ENCODE measurements at places on chromosomes 7 and 10.

GRCh38 chr10:14309593-14309992 lies 21.1 kb downstream of the FRMD4A start:
- no peak for DNase-seq

DNA sequence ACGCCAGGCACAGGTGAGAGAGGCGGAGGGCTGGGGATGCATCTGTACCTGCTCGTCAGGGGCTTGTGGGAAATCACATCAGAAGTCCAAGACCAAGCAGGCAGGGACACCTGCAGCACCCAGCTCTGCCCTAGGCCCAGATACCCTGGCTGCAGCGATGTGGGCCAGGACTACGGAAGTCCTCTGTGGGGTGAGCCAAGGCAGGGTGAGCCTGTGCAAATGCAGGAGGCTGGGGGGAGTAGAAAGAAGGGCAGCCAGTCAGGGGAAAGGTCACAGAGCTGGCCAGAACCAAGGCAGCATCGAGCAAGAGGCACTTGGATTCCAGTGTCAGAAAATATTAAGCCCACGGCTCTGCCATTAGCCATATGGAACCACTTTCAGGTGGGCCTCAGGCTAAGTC lies 85.2 kb downstream of the TNS3 start:
- DNase-seq = no peak

- DNase-seq = no peak
Observed at GRCh38 chr10:44889834-44890233, 21.3 kb upstream of the TMEM72 start.

DNA sequence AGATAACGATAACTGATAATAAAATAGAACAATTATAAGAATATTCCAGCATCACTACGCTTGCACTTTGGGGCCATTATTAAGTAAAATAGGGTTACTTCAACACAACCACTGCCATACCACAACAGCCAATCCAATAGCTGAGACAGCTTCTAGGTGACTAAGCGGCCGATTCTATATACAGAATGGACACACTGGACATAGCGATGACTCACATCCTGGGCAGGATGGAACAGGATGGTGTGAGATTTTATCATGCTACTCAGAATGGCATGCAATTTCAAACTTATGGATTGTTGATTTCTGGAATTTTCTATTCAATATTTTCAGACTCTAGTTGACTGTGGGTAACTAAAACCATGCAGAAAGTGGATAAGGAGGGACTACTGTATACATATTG lies 920.9 kb downstream of the LRMDA start:
- no peak for DNase-seq

DNA sequence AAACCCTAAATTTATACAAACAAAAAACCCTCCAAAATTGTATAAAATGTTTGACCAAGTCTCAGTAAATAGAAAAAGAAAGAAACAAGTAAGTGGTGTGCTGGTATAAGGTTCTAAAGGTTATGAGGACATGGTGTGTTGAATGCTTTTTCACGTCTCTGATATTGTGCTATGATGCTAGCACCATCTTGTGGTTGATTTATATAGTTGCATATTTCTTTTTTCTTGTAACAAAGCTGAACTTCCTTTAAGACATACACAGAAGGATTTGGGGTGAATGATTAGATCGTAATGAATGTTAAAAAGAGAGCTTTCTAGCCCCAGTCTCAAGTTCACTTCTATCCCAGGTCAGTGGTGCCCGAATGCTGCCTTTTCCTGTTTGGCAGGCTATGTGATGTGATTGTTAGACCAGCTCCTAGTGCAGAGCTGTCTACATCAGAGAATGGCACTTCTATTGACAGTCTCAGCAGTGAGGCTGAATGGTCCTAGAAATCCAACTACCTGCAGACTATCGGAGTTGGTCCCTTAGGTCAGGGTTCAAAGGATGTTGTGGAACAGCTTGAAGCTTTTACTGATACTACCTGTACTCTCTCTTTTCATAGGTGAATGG lies 25.0 kb downstream of the VTI1A start:
- no peak for DNase-seq

DNA sequence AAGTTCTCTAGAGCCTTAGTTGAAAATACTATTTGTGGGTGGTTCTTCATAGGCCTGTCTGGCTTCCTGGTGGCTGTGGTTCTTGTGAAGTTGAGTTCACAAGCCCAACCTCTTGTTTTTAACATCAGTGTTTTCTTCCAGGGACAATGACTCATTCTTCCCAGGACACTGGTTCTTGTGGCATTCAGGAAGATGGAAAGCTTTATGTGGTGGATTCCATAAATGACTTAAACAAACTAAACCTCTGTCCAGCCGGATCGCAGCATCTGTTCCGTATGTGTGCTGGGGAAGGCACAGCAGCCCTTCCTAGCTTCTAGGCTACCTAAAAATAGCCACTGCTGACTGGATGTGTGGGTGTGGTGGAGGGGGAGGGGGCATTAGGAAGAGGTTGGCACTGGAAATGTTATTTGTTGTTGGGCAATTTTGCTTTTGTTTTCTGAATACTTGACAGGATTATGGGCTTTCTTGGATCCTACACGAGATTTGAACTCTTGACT lies 3.9 kb downstream of the LSMEM1 start:
- no peak for DNase-seq

DNA sequence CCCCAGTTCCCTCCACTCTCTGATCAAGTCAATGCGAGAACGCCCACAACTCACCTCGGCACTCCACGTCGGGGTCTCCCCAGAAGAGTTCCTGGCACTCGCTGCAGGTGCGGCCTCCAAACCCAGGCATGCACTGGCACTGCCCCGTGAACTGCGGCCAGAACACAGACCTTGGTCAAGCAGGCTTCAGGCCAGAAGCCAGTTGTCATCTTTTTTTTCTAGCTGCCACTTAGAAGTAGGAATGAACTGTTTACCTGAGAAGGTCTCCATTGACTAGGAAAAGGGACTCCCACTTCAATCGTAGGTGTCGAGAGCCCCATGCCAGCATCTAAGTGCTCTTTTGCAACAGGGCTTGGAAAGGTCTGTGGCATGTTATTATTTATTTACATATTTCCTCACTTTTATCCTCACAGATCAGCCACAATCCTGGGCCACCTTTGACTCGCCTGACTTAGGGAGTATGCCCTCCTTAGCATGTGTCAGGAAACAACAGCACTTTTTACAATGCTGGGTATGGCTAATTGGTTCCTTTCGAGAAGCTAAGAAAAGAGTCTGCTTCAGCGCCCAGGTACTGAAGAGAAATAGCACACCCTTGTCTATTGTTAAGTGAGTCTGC lies 51.7 kb downstream of the LAMB1 start:
- no peak for DNase-seq

DNA sequence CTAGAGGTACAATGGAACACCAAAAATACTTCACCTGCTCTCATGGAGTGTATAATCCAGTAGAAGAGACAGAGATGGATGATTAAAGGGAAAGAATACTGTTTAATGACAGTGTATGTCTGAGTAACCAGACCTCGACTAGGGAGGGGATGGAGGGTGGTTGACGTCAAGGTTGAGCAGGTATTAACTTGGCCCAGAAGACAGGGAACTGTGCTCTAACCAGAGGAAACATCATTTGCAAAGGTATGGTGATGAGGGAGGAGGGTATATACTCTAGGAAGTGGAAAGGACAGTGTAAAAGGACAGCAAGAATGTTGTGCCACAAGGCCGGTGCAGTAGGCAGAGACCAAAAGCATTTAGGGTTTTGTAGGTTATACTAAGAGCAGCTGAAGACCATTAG lies 2.9 kb downstream of the MIOS start:
- DNase-seq = no peak

GRCh38 chr7:21345361-21345760 lies 82.5 kb upstream of the SP4 start:
- DNase-seq = no peak

- DNase-seq = no peak
Observed at GRCh38 chr10:97633921-97634320, 621 bp upstream of the MORN4 start.

DNA sequence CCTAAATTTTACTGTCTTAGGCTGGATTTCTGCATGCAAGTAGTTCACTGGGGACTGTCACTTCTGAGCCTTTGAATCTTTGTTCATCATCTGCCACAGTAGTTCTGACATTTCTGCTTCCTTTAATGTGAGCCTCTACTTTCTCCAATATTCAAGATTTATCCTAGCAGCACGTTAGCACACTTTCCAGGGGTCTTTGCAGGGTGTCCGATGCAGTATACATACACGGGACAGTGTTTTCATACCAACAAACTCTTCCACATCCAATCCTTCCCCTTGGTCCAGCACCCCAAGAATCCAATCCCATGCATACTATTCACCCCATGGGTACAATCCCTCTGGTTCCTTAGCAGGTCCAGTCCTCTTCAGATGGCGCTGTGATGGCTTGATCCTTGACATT lies 22.7 kb upstream of the NPTX2 start:
- no peak for DNase-seq

GRCh38 chr7:73342645-73343044 lies 14.7 kb downstream of the FKBP6 start:
- DNase-seq = peak; percentile 48

GRCh38 chr10:119313644-119314043 lies 106.3 kb downstream of the GRK5 start:
- no peak for DNase-seq

DNA sequence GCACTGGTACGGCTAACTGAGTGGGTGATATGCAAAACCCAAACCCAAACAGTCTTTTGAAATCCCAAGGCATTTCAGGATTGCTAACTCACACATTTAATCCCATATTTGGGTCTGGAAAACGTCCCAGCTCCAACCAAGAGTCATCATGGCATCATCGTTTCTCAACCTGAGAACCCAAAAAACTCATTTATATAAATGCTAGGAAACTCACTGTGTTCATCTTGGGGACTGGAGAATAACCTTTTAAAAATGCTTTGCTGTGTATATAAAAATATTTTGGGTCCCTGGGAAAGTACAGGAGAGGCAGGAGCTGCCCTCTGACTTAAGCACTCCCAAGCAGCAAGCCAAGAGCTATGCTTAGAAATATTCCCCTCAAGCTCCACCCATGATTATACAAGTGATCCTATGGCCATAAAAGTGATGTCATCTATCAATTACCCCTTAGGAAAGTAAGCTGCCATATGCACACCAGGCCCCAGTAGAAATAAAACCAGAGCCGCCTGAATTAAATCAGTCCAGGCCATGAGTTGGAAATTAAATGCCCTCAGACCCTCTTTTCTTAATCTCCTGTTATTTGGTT lies 352.1 kb downstream of the FRMD4A start:
- no peak for DNase-seq

- no peak for DNase-seq
Observed at GRCh38 chr10:79181698-79182521, 113.1 kb downstream of the ZMIZ1 start.

- DNase-seq = no peak
Observed at GRCh38 chr10:119125942-119126341, 22.0 kb downstream of the DENND10 start.

DNA sequence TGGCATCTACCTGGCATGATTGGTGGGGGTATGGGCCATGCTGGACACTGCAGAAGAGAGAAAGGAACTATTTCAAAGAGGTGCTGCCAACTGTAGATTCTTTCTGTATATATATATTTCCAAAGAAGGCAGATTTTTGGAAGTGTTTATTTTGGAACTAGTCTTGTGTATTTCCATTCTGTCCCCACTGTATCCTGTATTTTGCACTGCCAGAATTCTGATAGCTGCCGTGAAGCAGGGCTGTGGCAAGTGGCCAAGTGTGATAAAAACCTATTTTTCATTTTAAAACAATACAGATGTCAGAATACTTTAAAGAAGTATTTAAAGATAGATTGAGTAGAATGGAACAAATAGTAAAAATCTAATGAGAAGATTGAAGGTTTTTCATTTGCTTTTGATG lies 17.1 kb downstream of the MCU start:
- DNase-seq = no peak

GRCh38 chr10:45447416-45447815 lies 73.4 kb downstream of the ALOX5 start:
- no peak for DNase-seq

- no peak for DNase-seq
Observed at GRCh38 chr7:57211428-57212100, 79.3 kb upstream of the ZNF479 start.

DNA sequence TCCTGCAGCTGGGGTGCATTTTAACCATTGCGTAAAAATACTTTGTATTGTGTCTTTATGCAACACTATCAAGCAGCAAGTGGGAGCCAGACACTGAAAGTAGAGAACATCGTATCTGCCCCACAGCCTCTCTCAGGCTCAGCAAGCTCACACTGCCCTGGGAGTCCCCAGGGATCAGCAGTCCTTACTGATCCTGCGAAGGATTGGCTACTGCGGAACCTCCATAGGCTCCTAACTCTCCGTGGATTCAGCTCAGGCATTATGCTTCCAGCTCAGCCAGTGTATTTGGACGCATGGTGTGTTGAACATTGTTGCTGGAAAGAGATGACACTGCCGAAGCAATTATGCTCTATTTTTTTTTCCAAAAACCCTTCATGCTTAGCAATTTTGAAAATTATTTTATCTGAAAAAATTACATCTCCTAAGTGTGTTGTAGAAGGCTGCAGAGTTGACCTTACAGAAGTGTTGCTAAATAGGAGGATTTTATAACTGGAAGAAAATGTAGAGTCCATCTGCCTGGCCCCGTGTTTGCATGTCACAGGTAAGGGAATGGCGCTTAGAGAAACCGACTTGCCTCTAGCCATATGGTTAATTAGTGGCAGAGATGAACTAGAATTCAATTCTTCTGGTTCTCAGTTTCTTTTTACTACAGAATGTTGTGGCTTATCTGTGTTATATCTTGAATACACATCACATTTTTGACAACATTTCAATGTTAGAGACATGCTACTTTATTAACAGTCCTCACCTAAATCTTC lies 276.4 kb upstream of the COBL start:
- no peak for DNase-seq

- no peak for DNase-seq
Observed at GRCh38 chr10:126118476-126118875, 222.1 kb downstream of the FANK1 start.

- no peak for DNase-seq
Observed at GRCh38 chr10:48399056-48399541, 92.6 kb downstream of the MAPK8 start.

DNA sequence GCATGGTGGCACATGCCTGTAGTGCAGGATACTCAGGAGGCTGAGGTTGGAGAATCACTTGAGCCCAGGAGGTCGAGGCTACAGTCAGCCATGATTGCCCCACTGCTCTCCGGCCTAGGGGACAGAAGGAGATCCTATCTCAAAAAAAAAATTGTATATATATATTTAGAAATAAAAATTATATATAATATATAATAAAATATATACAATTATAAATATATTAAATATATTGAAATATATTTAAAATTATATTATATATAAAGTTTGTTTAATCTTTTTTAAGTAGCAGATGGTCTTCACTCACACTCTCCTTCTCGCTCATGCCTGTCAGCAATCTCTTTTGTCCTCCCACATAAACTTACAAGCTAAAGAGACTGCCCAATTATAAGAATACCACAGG lies 58.5 kb downstream of the LMBR1 start:
- no peak for DNase-seq

DNA sequence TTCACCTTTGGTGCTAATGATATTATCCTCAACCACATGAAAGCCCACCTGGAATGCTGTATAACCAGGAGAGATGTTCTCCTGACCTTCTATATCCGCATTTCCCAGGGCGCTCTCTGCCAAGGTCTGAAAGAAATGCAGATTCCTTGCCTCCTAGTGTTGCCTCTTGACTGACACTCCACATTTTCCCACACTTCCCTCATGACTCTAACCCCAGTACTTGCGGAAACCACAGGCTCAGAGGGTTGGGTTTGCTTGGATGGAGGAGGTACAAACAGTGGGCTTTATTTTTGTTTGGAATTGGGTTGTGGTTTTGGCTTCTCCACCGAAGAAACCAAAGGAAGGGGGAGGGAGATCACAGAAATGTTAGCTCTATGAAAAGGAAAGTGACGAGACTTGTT lies 222.9 kb upstream of the CELF2 start:
- DNase-seq = no peak

GRCh38 chr7:82049891-82050533 lies 280.2 kb upstream of the HGF start:
- DNase-seq = no peak
